Activated CD4-positive, alpha-beta T cell treated with anti-CD3 and anti-CD28 coated beads, Interleukin-2, amount 50 U/mL, for 1 hour (primary cell): ENCODE measurements at places on chromosomes 5 and 9.

DNA sequence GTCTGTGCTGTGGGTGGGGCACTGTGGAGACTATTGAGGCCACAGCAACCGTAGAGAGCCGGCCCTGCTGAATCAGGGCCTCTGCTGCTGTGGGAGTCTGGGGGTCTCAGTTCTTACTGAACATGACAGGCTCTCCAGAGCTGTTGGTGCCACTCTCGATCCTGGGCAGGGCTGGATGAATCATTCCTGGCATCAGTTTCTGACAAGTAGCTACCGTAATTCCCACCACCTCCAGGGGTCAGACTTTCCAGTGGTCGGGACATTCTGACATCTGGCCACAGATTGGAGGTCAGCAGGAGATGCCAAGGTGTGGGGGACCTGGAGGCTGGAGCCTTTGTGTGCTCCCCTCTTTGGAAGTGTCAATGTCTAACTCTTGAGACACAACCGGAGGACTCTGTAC lies 188.4 kb downstream of the IRX2 start:
- DNase-seq: no peak

- no peak for DNase-seq
Measured at GRCh38 chr5:90398726-90399125, 10.8 kb downstream of the CETN3 start.

DNA sequence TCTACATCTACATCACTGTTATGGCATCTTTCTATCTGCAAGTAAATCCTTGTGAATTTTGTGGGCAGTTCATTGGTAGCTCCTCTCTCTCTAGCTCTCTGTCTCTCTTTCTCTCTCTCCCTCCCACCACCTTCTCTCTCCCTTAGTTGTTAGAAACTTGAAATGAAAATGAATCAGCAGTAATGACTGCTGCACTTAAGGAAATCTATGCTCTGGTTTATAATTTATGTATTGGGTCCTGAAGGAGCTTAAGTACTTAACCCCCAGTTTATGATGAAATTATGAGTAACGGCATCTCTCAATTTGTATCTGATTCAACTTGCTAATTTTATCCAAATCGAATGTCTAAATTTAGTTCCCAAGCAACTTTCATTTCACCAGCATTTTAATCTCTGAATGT lies 52.0 kb upstream of the PTGER4 start:
- no peak for DNase-seq

DNA sequence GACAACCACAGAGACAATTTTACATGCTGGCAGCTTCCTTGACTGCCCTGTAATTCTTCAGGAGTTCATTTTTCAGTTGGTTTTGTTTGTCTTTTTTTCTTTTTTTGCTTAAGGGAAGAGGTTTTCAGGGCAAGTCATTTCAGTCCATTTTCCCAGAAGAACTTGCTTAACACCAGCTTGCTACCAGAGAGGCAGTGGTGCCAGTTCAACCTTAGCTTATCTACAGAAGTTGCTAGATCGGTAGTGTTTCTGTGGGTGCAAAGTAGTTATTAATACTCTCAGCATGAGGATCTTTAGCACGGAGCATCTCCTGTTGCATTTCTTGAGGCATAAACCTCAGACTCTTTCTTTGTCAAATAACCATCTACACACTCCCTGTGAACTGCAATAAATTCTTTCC lies 1.1 kb downstream of the SPEF2 start:
- DNase-seq: no peak

GRCh38 chr5:61228691-61229280 lies 66.5 kb upstream of the SMIM15 start:
- DNase-seq: no peak

DNA sequence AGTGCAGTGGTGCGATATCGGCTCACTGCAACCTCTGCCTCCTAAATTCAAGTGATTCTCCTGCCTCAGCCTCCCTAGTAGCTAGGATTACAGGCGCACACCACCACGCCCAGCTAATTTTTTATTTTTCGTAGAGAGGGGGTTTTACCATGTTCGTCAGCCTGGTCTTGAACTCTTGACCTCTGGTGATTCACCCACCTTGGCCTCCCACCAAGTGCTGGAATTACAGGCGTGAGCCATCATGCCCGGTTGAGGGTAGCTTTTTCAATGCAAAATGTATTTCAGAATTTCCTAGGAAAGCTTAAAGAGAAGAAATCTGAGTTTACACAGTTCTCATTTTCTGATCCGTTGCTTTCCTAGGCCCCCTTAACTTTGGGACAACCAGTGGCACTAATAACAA lies 15.7 kb downstream of the BDP1 start:
- no peak for DNase-seq

- DNase-seq: no peak
Measured at GRCh38 chr5:62192958-62193357, 113.0 kb upstream of the KIF2A start.

GRCh38 chr5:59186623-59187022 lies 603.7 kb downstream of the RAB3C start:
- DNase-seq: no peak
